ENCODE measurements at places on chromosomes 3 and 15.
A peak's percentile ranks its signal among the peaks of the same experiment; 100 is the strongest.

DNA sequence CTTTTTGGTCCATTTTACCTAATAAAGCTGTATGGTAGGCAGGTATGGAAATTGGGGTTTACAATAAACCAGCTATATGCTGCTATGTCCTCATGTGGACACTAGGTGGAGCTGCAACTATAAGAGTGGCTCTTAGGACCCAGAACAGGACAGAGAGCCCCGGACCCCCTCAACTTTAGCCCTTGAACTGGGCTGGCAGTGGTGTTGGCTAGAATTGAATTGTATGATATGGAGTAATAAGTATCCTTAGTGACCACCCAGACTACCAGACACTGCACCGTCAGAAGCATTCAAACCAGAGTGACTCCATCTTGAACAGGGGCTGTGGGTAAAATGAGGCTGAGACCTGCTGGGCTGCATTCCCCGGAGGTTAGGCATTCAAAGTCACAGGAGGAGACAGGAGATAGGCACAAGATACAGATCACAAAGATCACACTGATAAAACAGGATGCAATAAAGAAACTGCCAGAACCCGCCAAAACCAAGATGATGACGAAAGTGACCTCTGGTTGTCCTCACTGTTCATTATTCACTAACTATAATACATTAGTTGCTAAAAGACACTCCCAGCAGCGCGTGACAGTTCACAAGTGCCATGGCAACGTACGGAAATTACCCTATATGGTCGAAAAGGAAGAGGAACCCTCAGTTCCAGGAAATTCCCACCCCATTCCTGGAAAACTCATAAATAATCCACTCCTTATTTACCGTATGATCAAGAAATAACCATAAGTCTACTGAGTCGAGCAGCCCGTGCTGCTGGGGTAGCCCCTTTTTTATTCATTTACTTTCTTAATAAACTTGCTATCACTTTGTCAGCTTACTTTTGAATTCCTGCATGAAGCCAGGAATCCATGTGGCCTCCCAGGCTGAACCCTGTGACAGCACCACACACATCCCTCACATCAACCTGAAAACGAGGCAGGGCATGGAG is 68.7 kb upstream of the BLM start:
- peak; percentile 46 for DNase-seq

DNA sequence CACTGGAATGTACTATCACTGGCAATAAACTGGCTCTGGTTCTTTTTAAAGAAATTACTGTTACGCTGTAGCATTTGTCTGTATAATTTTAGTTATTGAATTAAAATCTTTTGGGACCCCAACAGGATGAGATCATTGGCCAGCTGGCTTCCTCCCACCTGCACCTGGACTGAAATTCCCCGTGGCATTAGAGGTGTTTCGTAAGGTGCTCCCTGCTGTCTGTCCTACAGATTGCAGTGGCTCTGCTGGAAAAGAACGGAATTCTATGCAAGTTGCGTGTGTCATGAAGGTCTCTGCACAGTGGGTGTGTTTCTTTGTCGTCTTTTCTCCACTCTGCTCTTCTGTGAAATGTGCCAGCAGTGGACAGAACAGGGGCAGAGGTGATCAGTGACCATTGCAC is 383.4 kb downstream of the PTPRG start:
- DNase-seq: no peak

DNA sequence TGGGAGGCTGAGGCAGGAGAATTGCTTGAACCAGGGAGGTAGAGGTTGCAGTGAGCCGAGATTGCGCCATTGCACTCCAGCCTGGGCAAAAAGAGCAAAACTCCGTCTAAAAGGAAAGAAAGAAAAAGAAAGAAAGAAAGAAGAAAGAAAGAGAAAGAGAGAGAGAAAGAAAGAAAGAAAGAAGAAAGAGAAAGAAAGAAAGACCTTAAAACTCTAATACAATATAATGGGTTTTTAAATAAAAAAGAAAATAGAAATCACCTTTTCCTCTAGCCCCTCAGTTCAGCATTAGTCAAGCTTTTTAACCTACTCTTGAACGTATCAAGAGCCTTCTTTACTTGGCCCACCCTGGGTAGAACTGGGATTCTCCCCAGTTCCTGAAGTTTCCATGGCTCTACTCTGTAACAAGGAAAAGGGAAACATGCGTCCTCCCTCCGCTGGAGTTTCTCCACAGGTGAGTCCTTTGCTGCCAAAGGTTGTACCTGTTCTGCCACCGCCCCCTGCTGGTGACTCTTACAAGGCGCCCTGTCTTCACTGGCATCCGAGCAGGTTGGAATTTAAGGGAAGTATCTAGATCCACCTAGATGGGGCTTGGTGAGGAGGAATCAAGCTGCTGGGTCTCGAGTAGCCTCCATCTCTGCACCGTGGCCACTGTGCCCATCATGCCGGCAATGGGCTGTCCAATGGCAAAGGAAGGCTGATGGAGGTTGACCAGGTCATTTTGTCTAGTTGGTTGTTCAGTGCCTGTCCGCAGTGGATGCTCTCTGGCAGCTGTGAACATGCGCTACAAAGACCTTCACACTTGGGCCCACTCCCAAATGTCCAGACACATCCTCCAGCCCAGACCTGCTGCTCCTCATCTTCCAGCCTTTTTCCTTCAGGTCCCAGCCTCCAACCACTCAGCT is 20.6 kb upstream of the EPHB3 start:
- peak; percentile 44 for DNase-seq

- no peak for DNase-seq
These were observed 65.0 kb upstream of the ATP2B2 start for GRCh38 chr3:10570196-10570946.

DNA sequence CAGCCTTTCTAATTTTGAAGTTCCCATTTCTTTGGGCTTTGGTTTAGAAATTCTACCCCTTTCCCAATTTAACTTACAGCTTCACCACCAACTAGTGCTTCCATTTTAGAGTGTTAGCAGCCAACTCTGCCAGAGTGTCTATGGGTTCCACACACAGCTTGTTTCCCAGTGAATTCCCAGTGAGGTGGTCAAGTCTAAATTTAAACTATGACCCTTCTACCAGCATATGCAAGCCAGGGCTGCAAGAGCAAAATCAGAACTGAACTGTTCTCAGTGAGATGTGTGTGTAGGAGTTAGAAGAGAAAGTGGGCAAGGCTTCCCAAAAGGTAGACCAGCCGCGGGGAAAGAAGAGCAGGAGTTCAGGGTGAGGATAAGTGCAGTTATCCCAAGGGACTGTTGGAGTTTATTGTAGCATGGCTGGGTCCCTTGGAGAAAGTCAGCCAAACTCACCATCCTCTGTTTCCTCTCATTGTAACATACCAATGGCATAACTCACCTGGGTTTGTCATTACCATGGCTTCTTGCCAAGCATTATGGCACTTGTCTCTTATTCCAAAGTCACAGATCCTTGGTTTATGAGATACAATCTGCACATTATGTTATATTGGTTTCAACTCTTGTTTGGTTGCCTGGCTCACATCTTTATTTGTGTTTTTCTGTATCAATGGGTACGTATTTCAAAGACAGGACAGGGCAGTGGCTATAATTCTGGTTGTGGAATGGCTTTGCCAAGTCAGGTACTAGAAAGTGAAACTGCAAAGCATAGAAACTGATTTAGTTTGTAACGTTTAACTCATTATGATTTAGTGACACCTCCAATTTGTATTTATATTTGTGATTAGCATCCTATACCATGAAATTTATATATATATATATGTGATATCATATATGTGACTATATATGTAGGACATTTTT is 130.2 kb upstream of the UMPS start:
- no peak for DNase-seq

DNA sequence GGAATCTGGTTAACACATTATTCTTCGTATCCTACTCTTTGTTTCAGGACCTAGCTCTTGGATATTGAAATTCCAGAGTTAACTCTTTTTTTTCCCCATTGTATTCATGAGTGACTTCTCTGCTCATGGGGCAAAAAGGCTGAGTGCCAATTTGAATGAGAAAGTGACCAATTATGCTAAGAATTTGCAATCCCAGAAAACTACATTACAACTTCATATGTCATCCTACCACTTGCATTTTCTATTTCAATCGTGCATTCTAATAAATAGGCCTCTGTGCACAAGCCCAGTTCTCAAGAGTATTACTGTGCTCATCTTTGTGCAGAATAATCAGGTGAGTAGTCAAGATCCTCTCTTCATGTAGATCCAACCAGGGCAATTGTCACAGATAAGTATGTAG is 537.8 kb downstream of the OTOL1 start:
- DNase-seq: no peak

GRCh38 chr3:106299300-106300098 is 430.7 kb upstream of the CBLB start:
- DNase-seq: no peak

DNA sequence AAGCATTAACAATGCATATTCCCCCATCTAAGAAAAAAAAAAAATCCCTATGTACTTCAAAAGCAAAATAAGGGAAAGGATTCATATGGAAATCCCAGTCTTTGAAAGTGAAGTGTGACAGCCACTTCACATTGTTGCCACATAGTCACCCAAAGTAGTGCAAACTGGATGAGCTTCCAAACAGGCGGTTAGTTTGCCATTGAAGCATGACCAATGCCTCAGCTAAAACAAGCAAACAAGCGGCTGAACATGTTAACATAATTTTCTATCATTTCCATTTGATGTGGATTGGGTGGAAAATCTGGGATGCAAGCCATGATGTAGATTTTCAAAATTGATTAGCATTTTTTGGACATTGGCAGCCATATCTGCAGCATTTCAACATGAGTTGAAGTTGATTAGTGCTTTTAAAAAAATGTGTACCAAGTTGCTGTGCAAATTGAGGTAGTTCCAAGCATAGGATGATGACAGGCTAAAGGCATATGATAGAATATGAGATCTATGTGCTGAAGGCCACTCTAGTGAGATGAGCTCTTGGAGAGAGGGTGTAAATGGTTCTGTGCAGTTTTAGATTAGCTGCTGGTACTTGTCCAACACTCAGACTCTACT is 405.2 kb downstream of the NR2F2 start:
- no peak for DNase-seq

GRCh38 chr3:191263850-191264249 is 64.8 kb downstream of the OSTN start:
- no peak for DNase-seq

DNA sequence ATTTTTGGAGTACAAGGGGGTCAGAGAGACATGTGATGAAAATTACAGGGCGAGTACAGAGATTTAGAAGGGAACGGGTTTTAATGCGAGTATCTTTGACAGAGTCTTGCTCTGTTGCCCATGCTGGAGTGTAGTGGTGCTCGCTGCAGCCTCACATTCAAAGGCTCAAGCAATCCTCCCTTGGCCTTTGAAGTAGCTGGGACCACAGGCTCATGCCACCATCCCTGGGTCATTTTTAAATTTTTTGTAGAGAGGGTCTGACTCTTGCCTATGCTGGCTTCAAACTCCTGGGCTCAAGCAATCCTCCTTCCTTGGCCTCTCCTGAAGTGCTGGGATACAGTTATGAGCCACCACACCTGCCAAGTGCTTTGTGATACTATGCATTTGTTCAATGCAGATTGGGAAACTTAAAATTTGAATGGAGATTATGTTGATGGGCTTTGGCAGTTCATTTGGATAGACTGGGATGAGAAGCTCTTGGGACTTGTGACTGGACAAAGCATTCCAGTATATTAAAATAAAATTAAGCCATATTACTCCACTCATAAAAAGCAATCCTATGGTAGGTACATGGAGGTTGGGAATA is 4.0 kb upstream of the LMLN start:
- DNase-seq: no peak

DNA sequence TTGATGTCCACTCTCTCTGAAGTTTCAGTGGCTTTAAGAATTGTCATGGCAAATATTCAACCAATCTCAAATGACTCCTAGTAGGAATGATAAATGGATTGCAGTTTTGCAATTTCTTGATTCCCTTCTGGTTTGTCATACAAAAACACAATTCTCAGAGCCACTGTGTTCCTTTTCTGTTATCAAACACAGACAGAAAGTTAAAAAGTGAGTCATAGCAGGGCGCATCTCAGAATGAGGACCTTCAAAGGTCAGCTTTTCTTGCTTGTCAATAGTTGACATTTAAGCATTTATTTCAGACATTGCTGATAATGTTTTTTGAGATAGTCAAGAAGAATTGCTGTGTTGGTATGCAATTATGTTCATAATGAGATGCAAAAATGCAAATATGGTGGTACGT is 405.9 kb downstream of the NR2F2 start:
- DNase-seq: no peak

GRCh38 chr3:81451140-81451539 is 310.3 kb downstream of the GBE1 start:
- DNase-seq: no peak

DNA sequence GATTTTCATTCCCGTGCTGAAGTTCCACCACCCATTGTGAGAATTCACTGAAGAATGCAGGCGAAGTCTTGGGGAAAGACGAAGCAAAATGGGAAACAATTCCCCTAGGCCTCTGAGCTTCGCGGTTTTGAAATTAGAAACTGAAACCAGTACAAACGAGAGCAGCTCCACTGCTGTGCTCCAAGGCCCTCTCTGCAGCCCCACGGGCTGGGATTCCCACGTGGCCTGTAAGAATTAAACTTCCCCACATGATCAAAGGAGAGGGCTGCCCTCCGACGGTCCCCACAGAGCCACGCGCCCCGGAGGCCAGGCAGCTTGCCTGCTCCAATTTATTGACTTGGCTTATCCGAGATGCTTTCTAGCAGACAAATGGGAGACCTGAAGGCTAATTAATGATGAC is 144.0 kb downstream of the GREM1 start:
- DNase-seq: no peak

DNA sequence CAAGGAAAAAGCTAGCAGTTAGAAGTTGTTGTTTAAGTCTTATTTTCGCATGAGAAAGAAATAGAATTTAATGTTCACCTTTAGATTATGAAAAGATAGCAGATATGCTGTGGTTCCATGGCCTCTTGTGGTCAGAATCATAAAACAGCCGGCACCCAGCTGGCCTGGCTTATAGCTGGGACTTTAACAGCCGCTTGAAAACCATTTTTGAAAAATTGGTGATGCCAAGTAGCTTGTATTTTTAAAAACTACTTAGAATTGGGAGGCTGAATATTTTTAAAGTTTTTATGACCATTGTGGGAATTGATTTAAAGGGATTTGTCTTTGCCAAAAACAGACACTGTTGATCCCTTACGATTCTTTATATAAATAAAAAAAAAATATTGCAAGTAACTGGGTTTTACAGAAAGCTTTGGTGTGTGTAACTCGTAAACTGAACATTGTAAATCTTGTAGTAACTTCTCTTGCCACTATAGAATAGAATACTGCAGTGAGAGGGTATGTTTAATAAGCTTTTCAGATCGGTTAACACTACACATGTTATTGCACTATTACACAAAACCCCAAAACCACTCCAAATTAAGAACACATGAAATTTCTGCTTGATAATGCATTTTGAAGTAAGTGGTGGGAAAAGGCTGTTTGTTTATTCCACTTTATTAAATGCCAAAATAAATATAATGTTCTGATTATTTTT is 6.6 kb downstream of the ARRDC4 start:
- no peak for DNase-seq

DNA sequence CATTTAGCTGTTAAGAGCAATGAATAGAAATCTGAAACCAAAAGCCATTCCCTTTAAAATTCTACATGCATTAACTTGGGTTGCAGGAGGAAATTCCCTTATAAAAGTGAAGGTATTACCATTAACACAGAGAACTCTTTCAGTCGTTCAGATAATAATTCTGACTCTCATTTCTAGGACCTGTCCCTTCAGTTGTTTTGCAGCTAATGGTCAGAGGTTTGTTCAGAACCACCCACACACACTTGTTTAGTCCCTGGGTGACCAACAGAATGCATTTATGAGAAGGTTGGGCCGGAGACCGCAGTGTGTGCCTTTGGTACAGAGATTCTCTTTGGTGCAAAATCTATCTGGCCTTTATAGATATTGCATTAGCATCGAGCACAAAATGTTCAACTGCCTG is 492.5 kb downstream of the NLGN1 start:
- no peak for DNase-seq
